Stimulated activated CD8-positive, alpha-beta memory T cell treated with anti-CD3 and anti-CD28 coated beads, Interleukin-7, amount 100 ng/mL, for 48 hours (primary cell): ENCODE measurements at places on chromosomes 13 and 19.

GRCh38 chr13:110471156-110471832 lies 90.2 kb downstream of the RAB20 start:
- DNase-seq, result no peak

GRCh38 chr13:67048821-67049150 lies 181.3 kb downstream of the PCDH9 start:
- no peak for DNase-seq

GRCh38 chr13:77184455-77184854 lies 142.4 kb downstream of the MYCBP2 start:
- peak; percentile 6 for DNase-seq

- no peak for DNase-seq
These were observed 50.8 kb upstream of the NFIC start for GRCh38 chr19:3315676-3315973.

DNA sequence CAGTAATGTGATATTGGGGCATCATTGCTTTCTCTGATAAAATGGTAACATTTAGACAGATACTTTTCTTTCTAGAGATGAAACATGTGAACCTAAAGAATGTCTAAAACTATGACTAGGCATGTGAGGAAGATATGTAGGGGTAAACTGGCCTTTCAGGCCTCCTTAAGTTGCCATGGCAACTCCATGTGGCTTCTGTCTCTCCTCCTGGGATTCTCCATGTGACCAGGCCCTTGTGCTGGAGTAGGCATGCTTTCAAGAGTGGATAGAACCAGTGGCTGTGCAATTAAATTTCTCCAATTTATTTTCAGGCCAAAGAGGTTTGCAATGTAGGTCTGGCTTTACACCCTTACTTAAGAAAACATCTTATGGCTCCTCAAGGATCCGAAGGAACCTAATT lies 130.8 kb downstream of the OLFM4 start:
- no peak for DNase-seq

DNA sequence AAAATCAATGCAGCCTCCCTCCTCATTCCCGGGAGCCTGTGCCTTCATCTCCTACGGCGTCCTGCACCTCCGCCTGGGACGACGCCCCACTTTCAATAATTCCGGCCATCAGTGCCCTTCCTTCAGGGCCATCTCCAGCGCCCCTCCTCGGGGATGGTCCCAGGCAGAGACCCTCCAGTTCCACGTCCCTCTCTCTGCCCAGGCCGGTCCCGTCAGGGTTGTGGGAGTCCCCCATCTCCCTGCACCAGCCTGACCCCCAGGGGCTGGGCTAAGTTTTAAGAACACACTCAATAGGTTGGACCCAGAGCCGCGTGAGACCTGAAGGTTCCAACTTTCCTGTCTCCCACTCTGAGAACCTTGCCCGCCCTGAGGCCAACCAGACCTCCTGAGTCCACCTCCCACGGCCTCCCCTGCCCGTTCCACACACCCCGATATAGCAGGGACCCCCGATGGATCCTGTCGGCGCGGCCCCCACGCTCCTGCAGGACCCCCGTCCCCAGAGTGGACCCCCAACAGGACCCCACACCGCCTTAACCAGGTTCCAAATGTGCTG lies 646 bp downstream of the TMEM161A start:
- no peak for DNase-seq

- no peak for DNase-seq
These were observed 19.0 kb downstream of the UPF1 start for GRCh38 chr19:18850471-18851375.

GRCh38 chr13:112431734-112432133 lies 55.6 kb downstream of the SPACA7 start:
- no peak for DNase-seq

DNA sequence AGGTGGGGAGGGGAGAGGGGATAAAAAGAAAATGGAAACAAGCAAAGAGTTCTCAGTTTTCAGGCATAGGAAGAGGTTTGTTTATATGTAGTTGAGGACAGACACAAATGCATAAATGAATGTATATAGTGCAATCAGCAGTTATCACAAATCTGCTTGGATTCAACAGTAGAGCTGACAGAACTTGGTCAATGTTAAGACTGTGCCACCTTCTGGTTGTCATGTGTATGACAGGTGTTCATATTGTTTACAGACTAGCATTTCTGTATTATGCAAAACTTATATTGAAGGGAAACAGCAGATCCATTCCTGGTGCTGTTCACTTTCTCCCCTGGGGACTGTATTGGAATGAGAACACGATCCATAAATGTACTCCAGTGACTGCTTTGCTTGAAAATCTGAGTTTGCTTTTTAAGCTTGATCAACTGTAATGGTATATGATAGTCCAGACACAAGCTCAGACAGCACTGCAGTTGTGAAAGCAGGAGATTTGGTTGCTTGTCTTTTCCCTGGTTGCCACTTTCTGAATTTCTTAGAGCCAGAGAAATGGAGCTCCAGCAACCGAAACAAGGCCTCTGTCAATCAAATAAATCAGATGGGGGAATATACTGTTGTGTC lies 319.5 kb upstream of the OBI1 start:
- DNase-seq, result no peak

DNA sequence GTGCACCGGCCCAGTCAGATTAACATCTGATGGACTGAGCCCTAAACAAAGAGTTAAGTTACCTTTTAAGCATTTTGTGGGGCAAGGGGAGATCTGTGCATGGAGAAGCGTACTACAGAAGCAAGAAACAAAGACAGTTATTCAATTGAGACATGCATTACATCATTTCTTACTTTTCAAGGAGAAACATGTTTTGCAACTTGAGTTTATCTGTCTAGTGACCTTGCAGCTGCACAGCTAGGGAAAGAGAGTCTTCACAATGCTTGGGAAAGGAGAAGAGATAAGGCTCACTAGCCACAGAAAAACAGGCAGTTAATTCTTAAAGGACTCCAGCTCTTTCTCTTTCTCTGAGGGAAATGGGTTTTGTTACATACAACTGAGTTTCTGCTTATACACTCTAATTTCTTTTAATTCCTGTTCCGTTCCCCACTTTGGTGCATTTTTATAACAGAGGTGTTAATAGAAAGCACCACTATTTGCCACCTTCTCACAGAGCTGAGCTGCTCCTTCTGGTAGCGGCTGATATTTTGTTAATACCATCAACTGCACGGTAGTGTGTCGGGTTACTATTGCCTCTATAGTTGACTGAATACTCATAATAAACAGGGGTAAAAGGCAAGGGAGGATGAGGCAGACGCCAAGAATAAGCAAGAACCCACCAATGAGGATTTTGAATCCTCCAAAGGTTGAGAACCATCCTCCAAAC lies 55.9 kb downstream of the ZNF431 start:
- no peak for DNase-seq

DNA sequence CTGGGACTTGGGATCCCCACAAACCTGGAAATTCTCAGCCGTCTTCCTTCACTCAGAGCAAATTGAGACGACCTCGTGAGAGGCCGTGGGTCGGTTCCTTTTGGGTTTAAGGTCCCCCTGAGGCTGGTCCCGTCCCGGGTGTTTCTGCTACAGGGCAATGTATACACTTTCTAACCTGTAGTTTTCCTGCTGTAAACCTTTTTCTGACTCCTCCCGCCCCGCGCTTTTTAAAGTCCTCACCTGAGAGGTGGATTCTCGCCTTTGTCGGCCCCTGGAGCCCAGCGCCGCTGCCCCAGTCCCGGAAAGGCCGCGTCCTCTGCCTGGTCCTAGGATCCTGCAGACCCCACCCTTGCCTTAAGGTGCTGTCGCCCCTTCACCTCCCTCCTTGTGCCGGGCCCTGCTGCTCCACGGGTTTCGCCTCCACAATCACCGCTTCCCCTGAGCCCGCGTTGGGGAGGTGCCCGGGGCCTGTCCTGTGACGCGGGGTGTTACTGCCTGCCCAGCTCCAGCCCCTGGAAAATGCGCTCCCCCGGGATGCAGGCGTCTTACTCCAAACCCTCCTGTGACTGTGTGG lies 391 bp downstream of the ZNF761 start:
- no peak for DNase-seq

DNA sequence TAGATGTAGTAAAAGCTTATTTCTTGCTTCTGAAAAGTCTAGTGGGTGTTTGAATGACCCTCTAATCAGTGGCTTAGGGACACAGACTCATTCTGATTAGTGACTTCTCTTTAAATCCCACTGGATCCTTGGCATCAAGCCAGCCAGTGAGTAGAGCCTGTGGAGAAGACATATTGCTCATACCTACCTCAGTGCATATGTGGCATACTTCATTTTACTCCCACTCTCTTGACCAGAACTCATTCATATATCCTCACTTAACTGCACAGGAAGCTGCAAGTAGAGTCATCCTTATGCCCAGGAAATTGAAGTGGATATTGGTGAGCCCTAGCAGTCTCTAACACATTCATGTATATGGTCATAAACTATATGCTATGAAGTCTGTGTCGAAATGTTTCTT lies 148.3 kb downstream of the PDS5B start:
- DNase-seq, result no peak

- DNase-seq, result no peak
These were observed 617.7 kb downstream of the DCT start for GRCh38 chr13:93861818-93862217.

DNA sequence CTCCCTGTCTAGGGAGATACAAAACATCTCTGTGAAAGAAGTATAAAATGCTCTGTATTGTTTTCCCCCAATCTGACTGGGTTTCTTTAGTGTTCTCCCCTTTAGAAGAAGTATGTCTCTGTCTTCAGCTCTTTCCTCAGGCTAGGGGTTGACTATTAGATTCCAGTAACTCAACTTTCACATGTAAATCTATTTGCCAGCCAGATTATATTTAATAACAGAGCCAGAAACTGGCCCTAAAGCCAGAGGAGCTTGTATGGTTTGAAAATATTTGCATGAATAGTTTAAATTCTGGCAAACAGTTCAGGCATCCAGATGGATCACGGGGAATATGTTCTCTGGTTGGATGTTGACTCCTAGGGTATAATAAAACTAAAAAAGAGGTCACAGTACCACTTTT lies 22.3 kb upstream of the CYSLTR2 start:
- no peak for DNase-seq

DNA sequence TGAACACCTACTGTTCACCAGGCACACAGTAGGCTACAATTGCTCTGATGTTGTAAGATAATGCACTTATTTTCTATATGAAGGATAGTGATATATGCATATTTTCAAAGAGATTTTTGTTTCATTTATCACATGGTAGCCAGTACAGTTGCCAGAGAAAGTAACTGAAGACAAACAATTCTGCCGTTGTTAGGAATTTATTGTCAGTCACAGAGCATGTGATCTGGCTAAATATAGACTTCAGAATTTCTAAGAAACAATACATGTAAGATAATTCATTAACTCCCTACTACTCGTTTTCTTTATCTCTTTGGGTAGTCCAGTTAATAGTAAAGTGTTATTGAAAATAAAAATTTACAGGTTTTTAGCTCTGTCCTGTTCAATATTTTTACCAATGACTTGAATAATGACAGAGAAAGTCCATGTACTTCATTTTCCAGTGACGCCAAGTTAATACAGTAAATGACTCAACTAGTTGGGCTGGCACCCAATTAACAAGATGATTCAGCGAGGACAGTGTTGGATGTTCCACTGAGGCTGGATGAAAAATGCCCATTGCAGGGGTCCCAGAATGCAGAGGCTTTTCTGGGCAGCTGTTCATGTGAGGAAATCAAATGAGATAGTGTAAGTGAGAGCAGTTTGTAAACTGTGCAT lies 35.6 kb downstream of the GJA3 start:
- DNase-seq, result no peak

DNA sequence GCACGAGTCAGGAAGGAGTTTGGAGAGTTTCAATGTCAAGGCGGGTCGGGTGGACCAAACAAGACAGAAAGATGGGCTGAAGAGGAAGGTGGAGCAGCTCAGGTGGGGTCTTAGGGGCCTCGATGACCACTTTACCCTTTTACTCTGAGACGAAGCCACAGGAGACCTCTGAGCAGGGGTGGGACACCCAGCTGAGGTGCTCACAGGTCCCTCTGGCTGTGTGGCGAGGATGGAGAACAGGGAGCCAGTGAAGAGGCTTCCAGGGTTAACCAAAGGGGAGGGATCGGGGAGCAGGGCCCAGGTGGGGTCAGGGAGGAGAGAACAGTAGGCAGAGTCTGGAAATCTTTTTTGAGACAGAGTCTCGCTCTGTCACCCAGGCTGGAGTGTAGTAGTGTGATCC lies 2.0 kb upstream of the CCER2 start:
- no peak for DNase-seq

DNA sequence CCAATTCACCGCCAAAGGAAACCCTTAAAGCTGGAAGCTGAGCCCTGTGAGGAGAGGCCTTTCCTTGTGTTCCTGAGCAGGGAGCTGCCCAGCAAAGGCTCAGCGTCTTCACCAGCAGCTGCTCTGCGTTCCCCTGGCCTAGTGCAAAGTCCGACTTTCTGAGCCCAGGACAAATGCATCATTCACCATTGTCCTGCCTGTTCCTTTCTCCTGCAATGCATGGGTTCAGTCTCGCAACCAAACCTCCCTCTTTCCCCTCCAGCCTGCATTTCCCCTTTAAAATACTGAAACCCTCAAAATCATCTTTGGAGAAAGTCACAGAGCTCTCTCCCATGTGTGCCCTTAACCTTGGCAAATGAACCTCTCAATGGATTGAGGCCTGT lies 12.9 kb upstream of the TMEM255B start:
- DNase-seq, result no peak

- DNase-seq, result no peak
These were observed 34.8 kb downstream of the SLC10A2 start for GRCh38 chr13:103031332-103031873.

DNA sequence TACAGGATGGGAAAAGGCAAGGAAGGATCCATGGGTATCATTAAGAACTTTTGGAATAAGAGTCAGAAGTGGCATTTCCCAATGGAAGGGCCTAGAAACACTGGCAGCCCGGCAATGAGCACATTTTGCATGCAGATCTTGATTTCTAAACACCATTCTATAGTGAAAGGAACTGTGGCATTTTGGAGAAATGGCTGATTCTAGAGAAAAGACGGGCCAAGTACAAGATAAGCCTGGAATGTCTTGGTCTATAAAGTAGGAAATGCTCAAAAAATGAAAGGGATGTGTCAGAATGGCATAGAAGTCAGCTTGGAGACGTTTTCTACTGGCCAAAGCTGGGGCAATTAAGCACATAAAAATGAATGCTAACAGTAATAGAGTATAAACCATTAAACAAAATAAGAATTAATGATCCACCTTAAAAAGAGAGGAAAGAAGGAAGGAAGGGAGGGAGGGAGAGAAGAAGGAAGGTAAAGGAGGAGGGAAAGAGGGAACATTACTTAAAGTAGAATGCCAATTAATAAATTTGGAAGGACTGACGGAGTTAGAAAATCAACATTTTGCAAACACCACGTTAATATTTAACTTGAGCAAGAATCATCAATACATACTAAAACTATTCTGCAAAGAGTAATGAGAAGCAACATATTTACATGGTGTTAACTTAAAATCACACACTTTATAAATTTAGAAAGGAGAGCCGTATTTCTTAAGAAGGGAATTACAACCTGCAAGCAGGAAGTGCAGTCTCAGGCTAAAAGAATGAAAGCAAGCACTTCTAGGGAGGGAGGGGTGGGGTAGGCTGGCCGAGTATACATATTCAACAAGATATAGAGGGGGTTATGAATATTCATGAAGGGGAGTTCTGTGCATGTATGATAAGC lies 78.9 kb downstream of the ANKRD10 start:
- no peak for DNase-seq

GRCh38 chr13:92967923-92968322 lies 258.7 kb upstream of the GPC6 start:
- DNase-seq, result no peak
